Heart left ventricle (tissue), 16 donors: ENCODE measurements at places on chromosomes 6 and 20. TPM values are rescaled to one million over a fixed set of nuclear protein-coding genes. Genes with fewer than 3 reads are reported as not detected.

DNA sequence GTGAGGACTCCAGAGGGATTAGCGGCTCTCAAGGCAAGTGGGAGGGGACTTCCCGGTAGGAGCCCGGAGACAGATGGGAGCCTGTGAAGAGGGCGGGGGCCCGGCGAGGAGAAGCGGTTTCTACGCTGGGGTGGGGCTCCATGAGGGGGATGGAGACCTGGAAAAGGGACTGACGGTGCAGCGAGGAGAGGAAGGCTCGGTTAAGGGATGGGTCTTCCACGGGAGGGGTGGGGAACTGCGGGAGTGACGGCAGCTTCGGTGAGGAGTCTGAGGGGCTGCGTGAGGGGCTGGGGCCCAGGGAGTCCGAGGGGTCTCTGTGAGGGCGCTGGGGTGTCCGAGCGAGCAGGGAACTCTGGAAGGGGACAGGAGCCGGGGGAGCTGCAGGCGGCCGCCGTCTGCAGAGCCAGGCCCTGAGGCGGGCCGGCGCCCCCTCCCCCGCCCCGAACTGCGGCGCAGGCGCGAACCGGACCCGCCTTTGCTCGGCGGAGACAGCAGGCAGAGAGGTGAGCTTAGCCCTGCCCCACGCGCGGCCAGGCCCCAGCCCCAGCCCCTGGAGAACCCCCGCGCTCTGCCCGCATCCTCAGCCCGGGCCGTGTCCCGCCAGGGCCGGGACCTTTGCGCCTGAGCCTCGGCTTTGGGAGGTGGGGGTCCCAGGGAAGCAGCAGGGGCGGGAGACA, at the start of gene NRSN2:
Gene NRSN2 (plus strand): TSS at position 472 of the 677 bp plus-strand sequence. CDS start 2,533 bp downstream, outside the sequence.
- peak; percentile 82 for DNase-seq
- peaks cover 12% of the 10 kb centered on the region for H3K4me1 ChIP-seq
- peak within 1 kb of the TSS; percentile 69 for H3K4me3 ChIP-seq
- H3K27me3 ChIP-seq = no peaks in the 10 kb centered on the region

- peak overlapping the region; percentile 82 for H3K27ac ChIP-seq
- H3K4me1 ChIP-seq = peaks cover 75% of the 10 kb centered on the region
- H3K27me3 ChIP-seq = no peaks in the 10 kb centered on the region
- H3K36me3 ChIP-seq = peaks cover 7% of the 10 kb centered on the region
These were observed 16.8 kb downstream of the LAMA4 start for GRCh38 chr6:112237595-112237994.

DNA sequence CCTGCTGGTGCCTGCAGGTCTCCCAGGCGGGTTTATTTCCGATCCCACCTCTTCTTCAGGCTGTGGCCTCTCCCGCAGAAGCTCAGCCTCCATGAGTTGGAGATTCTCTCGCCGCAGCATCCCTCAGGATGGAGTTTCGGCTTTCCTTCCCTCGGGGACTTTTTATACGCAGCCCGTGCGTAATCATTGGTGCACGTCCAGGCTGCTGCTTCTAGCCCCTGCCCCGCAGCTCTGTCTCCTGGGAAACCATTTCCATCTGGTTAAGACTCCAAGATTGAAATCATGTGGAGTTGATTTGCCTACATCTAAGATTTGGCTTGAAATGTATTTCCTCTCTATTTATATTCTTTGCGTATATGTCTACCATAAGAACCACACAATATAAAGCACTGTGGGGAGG, 46.7 kb upstream of the CARMIL1 start:
- no peaks in the 10 kb centered on the region for H3K27me3 ChIP-seq
- DNase-seq = peak; percentile 47
- H3K36me3 ChIP-seq = no peaks in the 10 kb centered on the region
- no peak overlapping the region for H3K27ac ChIP-seq
- H3K4me3 ChIP-seq = no peak overlapping the region

DNA sequence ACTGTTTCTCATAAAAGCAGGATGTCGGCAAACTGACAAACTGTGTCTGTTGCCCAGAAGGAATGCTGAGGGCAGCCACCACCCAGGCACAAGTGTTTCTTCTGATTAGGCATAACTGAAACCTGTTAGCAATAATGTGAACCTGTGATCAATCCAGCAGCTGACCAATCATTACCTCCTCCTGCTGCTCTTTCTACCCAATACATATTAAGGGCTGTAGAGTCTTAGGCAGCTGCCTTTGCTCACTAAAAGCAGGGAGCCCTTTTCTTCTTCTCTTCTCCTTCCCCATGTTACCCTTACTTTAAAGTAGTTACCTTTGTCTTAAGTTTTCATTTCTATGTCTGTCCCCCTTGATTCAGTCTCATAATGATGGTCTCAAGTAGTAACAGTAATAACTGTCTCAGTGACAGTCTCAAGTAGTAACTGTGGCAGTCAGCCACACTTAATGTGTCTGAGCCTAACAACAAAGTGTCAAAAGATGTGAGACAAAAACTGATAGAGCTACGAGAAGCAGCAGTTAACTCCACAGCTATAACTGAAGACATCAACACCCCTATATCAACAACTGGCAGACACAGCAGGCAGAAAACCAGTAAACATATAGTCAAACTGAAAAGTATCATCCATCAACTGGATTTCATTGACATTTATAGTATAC, 37.0 kb downstream of the RANBP9 start:
- no peak for DNase-seq
- no peak overlapping the region for H3K4me3 ChIP-seq
- H3K27ac ChIP-seq = no peak overlapping the region
- no peaks in the 10 kb centered on the region for H3K27me3 ChIP-seq

- no peak overlapping the region for H3K4me3 ChIP-seq
- no peaks in the 10 kb centered on the region for H3K4me1 ChIP-seq
- no peak overlapping the region for H3K27ac ChIP-seq
- no peaks in the 10 kb centered on the region for H3K27me3 ChIP-seq
- H3K36me3 ChIP-seq = no peaks in the 10 kb centered on the region
These were observed 29.2 kb downstream of the BPIFB4 start for GRCh38 chr20:33108661-33109060.

DNA sequence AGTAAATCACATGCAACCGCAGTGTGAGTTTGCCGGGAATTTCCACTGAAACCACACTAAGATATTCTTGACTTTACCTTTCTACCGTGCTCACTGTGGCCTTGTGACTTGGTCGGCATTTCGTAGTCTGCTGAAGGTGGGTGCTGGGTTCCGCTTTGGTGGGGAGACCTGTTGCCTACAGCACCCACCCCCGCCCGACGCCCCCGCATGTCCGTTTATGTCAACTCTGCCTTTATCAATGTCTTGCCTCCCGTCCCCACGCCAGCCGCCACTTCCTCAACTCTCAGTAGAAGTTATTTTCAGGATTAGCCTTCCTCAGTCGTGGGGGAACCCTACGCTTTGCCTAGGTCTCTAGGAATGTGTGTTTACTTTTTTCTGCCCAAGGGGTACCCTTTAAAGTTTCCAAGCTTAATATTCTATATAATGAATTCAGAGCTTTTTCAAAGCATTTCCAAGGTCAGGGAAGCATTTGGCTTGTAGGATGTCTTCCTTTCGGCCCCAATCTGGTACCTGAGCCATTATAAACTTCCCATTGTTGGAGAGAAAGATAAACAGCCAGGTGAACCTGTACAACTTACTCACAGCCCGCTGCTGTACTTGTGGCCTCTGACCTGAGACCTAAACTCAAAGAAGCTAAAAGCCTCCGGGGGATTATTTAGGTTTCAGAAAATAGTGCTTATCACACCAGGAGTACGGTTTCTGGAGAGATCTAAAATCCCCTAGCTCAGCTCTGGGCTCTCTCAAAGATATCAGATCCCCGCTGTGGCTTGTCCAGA, 54.2 kb downstream of the TBC1D7 start:
- no peak overlapping the region for H3K27ac ChIP-seq
- H3K4me3 ChIP-seq = peak overlapping the region; percentile 7
- no peaks in the 10 kb centered on the region for H3K27me3 ChIP-seq

GRCh38 chr6:317448-318144, 25.3 kb downstream of the DUSP22 start:
- no peak overlapping the region for H3K4me3 ChIP-seq
- no peak for DNase-seq
- peaks cover 34% of the 10 kb centered on the region for H3K4me1 ChIP-seq
- H3K27ac ChIP-seq = no peak overlapping the region
- H3K36me3 ChIP-seq = no peaks in the 10 kb centered on the region

- no peaks in the 10 kb centered on the region for H3K4me1 ChIP-seq
- no peaks in the 10 kb centered on the region for H3K27me3 ChIP-seq
- no peak overlapping the region for H3K27ac ChIP-seq
- DNase-seq = no peak
- H3K36me3 ChIP-seq = peaks cover 38% of the 10 kb centered on the region
These were observed 53.6 kb downstream of the KAT14 start for GRCh38 chr20:18191306-18191705.

- no peak for DNase-seq
- no peak overlapping the region for H3K27ac ChIP-seq
- H3K36me3 ChIP-seq = no peaks in the 10 kb centered on the region
- no peaks in the 10 kb centered on the region for H3K27me3 ChIP-seq
- no peak overlapping the region for H3K4me3 ChIP-seq
These were observed 28.4 kb downstream of the SYNDIG1 start for GRCh38 chr20:24497851-24498250.

DNA sequence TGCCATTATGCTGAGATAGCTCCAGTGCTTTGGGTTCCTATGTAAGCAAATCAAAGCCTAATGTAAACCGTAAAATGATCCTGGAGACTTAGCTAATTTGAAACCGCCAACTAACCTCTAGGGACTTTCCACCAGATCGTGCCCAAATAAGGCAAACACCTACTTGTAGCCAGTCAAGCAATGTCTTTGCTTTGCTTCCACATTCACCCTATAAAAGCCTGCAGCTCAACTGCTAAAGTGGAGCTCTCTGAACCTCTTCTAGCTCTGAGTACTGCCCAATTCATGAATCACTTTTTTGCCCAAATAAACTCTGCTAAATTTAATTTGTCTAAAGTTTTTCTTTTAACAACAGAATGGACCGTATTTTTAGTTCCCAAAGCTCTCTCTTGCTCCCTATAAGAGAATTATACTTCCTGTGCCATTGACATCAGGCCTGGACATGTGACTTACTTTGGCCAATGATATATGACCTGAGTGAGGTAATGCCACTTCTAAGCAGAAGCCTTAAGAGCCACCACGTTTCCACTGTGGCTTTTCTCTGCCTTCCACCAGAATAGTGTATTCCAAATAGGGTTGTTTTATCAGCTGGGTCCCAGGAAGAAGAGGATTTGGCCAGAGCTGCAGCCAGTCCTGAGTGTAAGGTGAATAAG, 34.8 kb upstream of the PSMF1 start:
- H3K4me1 ChIP-seq = no peaks in the 10 kb centered on the region
- no peaks in the 10 kb centered on the region for H3K27me3 ChIP-seq
- H3K36me3 ChIP-seq = no peaks in the 10 kb centered on the region
- H3K27ac ChIP-seq = no peak overlapping the region

- no peaks in the 10 kb centered on the region for H3K27me3 ChIP-seq
- no peak overlapping the region for H3K27ac ChIP-seq
- no peaks in the 10 kb centered on the region for H3K36me3 ChIP-seq
- no peak overlapping the region for H3K4me3 ChIP-seq
These were observed 28.4 kb upstream of the MAS1L start for GRCh38 chr6:29516108-29516507.

GRCh38 chr6:24825130-24825630, 26.5 kb upstream of the ARMH2 start:
- H3K4me1 ChIP-seq = no peaks in the 10 kb centered on the region
- H3K27me3 ChIP-seq = no peaks in the 10 kb centered on the region
- no peak overlapping the region for H3K27ac ChIP-seq
- no peak for DNase-seq

The CGAS gene
- total RNA-seq = 1.1 TPM

The BPI gene
- total RNA-seq = 0.18 TPM

The NOTCH4 gene
- total RNA-seq = 36.4 TPM

The GNAS-AS1 gene
- 0.22 TPM for total RNA-seq

The ID4 gene
- 4.8 TPM for total RNA-seq

The TRMT11 gene
- total RNA-seq = 11.8 TPM
